ENCODE measurements at places on chromosomes 2 and 18.
A peak's percentile ranks its signal among the peaks of the same experiment; 100 is the strongest.

DNA sequence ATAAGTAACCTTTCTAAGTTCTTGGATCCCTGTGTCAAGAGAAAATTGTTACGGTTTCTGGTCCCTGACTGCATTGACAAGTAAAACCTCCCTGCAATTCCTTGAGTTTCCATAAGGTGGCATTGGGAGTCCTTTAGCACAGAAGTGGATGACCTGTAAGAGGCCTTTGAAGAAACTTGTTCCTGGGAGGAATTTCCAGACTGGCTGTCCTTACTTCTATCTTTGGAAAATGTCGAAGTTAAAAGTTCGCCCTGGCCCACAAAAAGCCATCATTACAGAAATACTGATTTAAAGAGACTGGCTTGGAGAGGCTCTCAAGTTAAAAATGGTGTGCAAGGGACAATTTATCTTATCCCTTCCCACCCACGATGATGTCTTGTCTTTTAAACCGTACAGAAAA lies 218.4 kb downstream of the CDH20 start:
- DNase-seq, result peak; percentile 20

GRCh38 chr2:211434773-211435172 lies 878.4 kb downstream of the CPS1 start:
- DNase-seq, result no peak

- no peak for DNase-seq
These were observed 164.9 kb downstream of the BABAM2 start for GRCh38 chr2:28055325-28055970.

- no peak for DNase-seq
These were observed 22.1 kb upstream of the ASB1 start for GRCh38 chr2:238404406-238405216.

DNA sequence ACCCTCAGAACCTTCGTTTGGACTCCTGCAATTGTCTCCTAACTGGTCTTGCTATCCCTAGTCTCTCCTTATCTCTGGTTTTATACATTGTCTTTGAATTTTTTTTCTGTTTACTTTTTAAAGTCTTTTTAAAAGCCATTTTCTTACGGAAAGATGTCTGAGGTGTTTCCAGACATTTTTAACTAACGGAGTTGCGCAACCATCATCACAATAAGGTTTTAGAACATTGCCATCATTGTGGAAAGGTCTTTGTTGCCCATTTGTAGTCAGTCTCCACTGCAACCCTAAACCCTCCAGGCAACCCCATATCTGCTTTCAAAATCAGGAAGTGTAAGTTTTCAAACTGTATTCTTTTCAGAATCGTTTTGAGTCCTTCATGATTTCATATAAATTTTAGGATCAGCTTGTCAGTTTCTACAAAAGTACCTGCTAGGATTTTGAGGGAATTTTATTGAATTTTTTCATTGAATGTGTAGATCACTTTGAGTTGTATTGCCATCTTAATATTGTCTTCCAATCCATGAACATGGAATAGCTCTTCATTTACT lies 46.3 kb downstream of the ANKRD12 start:
- no peak for DNase-seq

DNA sequence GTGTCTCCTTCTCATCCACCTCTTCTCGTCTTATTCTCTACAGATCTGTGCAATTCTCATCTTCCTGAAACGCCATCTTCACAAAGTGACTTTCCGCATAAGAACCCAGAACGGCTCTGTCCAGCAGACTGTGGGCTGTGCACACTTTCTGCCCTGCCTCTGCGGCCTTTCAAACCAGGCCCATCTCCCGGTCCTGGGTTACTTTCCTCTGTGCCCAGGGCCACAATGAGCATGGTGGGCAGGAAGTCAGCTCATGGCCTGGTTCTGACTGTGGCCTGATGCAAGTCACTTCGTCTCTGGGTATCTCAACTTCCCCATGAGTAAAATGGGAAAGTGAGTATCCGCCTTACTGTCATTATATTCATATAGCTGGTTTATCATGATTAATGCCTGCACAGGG lies 71.7 kb upstream of the TMEM200C start:
- DNase-seq, result no peak

DNA sequence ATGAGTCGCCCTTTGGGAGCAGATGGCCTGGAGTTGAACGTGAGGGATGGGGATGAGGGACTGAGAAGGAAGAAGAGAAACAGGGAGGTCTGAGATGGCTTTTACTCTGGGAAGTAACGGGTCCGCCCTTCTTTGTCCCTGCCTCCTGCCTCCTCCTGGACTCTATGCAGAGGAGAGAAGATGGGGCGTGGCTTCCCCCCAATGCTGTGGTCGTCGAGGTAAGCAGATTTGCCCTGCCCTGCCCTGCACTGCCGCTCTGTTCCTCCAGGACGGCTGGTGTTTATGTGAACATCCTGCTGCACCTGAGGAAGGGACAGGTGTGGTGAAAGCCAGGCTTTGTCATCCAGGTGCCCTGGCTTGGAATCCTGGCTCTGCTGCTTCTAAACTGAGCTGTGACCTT lies 13.5 kb upstream of the NTSR2 start:
- DNase-seq, result no peak

DNA sequence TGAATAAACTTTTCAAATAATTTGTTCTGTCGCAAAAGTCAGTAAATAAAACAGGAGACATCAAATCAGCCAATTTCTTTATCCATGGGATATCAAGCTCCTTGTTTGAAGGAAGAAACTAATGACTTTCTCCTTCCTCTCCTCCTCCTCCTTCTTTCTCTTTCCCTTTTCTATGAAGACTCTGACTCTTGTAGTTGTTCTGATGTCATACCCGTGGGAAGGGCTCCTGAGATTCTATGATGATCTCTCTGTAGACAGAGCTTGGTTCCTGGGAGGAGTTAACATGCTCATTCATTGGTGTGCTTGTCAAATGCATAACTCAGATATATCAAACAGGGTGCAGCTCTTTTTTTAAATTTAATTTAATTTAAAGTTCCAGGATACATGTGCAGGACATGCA lies 118.7 kb upstream of the KCTD1 start:
- DNase-seq, result no peak

DNA sequence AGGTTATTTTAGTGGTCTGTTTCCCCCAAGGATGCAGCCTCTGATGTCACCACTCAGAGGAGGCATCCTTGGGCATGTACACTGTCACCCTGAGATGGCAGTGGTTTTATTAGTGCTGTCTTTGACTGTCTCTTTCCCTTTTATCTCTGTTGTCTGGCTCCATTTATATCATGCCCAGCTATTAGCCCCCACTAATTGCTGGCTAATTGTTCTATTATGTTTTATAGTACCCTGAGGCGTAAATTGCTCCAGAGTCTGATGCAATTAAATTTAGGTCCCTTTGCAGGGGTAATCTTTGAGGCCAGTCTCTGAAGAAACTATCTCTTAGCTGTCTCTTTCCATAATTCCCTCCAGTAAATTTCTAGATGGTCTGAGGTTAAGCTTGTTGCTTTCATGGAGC lies 301.0 kb upstream of the KLHL29 start:
- DNase-seq, result no peak

GRCh38 chr2:37713258-37713700 lies 41.8 kb upstream of the CDC42EP3 start:
- DNase-seq, result no peak

GRCh38 chr2:200380833-200381542 lies 74.5 kb downstream of the SPATS2L start:
- no peak for DNase-seq

- DNase-seq, result no peak
These were observed 90.3 kb downstream of the DHRS9 start for GRCh38 chr2:169159686-169160085.

DNA sequence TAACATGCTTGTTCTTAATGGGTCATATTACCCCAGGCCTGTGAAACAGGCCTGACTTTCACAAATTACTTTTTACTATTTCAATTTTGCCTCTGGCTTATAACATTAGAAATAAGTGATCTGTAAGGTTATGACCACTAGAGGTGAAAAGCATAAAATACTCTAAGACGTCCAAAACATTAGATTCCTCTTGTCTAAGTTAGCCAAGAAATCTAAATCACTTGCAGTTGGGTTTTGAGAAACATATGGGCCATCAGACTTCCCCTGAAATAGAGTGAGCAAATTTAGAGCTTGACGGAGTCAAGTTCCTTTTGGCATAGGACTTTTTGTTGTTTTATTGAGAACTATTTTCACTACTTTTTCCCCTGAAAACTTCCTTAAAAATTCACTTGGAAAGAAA lies 32.7 kb upstream of the RIT2 start:
- no peak for DNase-seq

- DNase-seq, result no peak
These were observed 86.1 kb downstream of the LONRF2 start for GRCh38 chr2:100236166-100236565.

GRCh38 chr2:221629468-221629867 lies 57.4 kb upstream of the EPHA4 start:
- DNase-seq, result no peak

- no peak for DNase-seq
These were observed 1282.2 kb upstream of the ZEB2 start for GRCh38 chr2:145802133-145802532.

- no peak for DNase-seq
These were observed 1.2 kb downstream of the TGOLN2 start for GRCh38 chr2:85326406-85327159.

DNA sequence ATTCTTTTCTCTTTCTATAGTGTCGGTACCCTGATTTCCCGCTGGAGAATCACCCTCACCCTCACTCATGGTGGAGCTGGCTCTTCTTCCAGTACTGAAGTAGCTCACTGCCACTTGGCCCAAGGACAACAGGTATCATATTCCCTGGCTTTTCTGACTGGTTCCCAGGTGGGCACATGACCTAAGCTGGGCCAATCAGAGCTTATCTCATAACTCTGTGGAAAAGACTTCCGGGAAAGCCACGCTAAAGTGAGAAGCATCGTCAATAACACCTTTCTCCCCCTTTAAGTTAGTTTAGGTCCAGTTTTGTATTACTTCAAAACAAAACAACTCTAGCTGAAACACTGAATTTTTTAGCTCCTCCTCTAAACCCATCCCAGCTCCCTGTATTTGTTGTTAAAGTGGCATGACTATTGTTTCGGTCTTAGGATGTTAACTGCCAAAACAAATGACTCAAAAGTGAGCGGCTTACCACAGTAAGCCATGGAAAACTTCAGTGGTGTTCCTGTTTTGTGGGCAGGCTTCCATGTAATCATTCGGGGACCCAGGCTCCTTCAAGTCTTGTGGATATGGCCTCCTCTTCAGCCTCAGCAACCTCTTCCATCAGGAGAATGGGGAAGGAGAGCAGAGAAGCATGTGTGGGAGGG lies 137.4 kb upstream of the DLX2 start:
- no peak for DNase-seq

DNA sequence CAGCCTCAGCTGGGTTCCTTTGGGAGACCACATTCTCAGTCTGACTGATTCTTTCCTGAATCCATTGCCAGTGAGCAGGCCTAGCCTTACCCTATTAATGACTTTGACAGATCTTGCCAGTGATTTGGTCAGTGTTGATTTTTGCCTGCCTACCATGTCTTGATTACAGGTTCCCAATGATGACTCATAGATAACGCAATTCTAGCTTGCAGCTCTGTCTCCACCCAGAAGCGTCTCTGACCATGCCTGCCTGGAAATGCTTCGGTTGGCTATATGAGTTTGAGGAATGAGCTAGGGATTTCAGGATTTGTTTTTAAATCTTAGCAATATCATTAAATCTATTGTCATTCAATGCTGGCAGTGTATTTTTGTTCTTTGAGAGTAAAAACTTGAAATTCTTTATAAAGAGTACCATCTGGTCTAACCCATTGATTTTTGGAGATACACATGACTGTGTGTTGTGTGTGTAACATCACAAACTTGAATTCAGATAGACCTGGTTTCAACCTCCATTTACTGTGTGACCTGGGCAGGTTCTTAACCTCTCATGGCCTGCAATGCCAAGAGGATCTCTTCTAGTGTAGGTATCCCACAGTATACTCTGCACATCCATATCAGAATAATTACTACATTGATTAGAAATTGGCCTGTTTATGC lies 57.0 kb downstream of the CCDC150 start:
- DNase-seq, result peak; percentile 24

- no peak for DNase-seq
These were observed 575 bp downstream of the TMEM150A start for GRCh38 chr2:85601771-85602475.

DNA sequence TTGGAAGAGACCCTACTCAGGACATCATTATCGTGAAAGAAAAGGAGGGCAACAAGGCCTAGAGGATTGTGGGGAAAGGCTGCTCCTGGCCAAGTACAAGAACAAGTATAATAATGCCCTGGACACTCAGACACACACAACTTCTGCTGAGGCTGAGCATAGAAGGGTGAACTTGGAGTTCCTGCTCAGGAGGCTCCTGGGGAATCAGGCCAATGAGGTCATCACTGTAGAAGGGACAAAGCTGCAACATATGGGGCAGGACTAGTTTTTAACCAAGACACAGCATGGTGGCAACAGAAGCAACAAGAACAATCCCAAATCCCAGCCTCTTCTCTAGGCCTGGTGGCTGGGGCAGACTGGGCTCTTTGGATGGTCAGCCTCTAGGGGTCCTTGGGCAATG lies 102.6 kb downstream of the POLR1A start:
- no peak for DNase-seq

- no peak for DNase-seq
These were observed 30.0 kb downstream of the TBC1D8 start for GRCh38 chr2:101121174-101121573.

GRCh38 chr2:239363946-239364637 lies 36.7 kb downstream of the HDAC4 start:
- no peak for DNase-seq

DNA sequence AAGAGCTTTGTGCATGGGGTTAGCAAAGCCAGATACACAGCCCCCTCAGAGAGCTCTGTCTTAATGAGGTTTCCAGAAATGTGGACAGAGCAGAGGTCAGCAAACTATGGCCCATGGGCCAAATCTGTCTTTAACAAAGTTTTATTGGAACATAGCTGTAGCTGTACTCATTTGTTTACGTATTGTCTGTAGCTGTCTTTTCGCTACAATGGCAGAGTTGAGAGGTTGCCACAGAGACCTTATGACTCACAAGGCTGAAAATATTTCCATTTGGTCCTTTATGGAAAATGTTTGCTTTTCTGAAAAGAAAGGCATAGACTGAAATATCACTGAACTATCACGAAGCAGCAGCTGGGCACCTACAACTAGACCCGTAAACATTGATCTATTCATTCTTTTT lies 841.8 kb downstream of the SLC4A3 start:
- no peak for DNase-seq

DNA sequence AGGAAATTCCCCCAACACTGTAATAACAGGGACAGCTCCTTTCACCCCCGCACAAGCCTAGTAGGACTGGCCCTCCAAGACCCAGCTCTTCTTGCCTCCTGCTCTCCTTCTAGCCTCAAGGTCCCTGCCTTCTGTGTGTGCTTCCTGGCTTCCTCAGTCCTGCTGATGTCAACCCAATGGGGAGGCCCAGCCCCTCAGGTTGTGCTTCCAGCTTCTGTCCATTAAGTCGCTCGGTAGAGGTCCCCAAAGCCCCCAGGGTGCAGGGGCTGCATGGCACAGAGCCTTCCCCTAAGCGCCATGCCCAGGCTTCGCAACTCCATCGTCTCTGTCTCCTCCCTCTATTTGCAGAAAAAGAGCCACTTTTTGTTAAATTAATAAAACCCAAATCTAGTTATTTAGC lies 39.0 kb downstream of the BOK start:
- no peak for DNase-seq

DNA sequence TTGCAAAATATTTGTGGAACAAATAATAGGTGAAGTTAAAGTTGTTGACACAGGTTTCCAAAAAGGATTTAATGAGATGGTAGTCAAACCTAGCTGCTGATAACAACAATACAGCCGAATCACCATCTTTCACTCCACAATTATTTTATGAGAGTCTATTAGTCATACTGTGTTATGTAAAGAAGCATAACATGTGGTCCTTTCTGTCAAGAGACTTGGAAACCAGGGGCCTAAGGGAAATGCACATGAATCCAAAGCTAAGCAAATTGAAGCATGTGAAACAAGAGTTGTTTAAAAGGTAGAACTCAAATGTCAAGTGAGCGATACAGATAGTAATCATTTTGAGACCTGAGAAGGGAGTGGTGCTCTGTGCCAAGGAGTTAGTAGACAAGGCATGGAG lies 16.0 kb downstream of the CD28 start:
- no peak for DNase-seq

Data from BE2C (cell line).